Calu3 (cell line): ENCODE measurements at places on chromosomes 11 and 22. TPM values are rescaled to one million over a fixed set of nuclear protein-coding genes. Genes with fewer than 3 reads are reported as not detected.

GRCh38 chr11:44892843-44893242 is 57.8 kb downstream of the TP53I11 start:
- H3K36me3 ChIP-seq, result no peaks in the 10 kb centered on the region
- DNase-seq, result no peak
- peaks cover 49% of the 10 kb centered on the region for H3K27me3 ChIP-seq
- H3K27ac ChIP-seq, result no peak overlapping the region
- H3K4me1 ChIP-seq, result no peaks in the 10 kb centered on the region

FAM181B gene
- total RNA-seq, result 0.09 TPM in 1 of 2 replicates, not detected in the other

ART1 gene
- not detected in 2 replicates for total RNA-seq

MS4A15 gene
- not detected in 2 replicates for total RNA-seq

DNA sequence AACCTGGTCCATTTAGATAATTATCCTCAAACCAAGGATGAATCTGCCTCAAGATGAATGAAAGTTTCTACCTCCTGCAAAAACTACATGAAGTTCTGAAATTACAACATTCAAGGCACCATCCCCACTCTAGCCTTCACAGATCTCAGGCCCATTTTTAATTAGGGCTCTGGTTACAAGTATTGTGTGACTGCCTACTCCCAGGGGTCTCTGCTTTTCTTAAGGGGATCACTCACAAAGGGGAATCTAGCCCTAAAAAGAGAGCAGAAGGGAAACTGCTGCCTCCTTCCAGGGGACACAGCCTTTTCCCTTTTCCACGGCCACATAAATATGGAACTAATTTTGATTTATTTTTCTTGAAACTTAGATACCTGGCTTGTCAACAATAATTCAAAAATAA is 17.4 kb upstream of the TMEM135 start:
- H3K27me3 ChIP-seq, result no peaks in the 10 kb centered on the region
- DNase-seq, result no peak
- no peaks in the 10 kb centered on the region for H3K36me3 ChIP-seq
- no peak overlapping the region for H3K27ac ChIP-seq
- H3K4me3 ChIP-seq, result no peak overlapping the region

DNA sequence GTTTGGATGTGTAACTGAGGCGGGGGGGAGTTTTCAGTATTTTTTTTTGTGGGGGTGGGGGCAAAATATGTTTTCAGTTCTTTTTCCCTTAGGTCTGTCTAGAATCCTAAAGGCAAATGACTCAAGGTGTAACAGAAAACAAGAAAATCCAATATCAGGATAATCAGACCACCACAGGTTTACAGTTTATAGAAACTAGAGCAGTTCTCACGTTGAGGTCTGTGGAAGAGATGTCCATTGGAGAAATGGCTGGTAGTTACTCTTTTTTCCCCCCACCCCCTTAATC is 2.3 kb downstream of the MALAT1 start:
- no peak for DNase-seq
- H3K27me3 ChIP-seq, result no peaks in the 10 kb centered on the region
- no peak overlapping the region for H3K4me3 ChIP-seq
- no peaks in the 10 kb centered on the region for H3K36me3 ChIP-seq

GRCh38 chr11:3147257-3147619 is 17.9 kb downstream of the OSBPL5 start:
- H3K36me3 ChIP-seq, result no peaks in the 10 kb centered on the region
- no peak for DNase-seq
- H3K4me3 ChIP-seq, result no peak overlapping the region
- peaks cover 13% of the 10 kb centered on the region for H3K27me3 ChIP-seq
- H3K27ac ChIP-seq, result no peak overlapping the region
